GM19239 (cell line): ENCODE measurements at places on chromosomes 6 and 20.

DNA sequence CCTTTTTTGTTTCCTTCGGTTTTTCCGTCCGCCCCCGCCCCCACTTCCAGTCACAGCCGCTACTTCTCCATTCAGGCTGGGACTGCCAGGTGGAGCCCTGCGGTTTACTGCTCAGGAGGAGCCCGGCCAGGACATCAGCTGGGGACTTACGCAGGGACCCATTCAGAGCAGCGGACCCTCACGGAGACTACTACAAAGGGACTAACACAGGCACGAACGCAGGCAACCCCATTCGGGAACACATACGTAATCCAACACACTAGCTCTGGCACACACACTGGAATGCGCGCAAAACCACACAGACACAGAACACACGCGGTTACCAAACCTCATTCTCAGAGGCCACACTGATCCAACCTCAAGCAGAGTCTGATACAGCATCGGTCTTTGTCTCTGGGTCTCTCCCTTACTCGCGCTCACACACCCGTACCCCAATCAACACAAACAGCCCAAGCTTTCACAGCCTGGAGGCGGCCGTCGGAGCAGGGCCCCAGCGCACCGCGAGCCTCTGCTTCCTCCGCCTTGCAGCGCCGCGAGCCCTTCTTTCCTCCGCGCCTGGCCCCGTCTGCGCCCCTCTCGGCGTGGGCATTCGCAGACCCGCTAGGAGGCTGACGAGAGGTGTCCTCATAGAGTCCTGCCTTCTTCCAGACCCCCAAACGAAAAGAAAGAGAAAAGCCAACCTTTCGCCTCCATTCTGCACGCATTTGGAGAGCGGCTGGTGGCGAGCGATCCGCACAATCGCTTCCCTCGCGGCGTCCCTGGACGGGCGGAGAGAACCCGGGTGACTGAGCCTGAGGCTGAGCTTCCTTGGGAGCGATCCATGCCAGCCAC lies 1.1 kb upstream of the SLC32A1 start:
- DNase-seq = peak; percentile 19

GRCh38 chr6:3848380-3848779 lies 793 bp upstream of the FAM50B start:
- no peak for DNase-seq

DNA sequence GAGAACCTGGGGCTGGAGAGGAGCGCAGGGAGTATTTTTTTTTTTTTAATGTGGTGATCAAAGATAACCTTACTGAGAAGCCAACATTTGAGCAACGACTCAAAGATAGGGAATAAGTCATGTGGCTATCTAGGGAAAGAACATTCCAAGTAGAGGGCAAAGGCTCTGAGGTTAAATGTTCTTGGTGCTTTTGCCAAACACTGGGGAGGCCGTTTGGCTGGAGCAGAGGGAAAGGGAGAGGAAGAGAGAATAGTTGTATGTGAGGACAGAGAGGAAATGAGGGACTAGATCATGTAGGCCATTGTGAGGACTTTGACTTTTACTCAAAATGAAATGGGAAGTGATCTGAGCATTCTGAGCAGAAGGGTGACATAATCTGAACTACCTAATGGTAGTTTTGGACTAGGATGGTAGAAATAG lies 27.8 kb downstream of the ACSS2 start:
- no peak for DNase-seq

DNA sequence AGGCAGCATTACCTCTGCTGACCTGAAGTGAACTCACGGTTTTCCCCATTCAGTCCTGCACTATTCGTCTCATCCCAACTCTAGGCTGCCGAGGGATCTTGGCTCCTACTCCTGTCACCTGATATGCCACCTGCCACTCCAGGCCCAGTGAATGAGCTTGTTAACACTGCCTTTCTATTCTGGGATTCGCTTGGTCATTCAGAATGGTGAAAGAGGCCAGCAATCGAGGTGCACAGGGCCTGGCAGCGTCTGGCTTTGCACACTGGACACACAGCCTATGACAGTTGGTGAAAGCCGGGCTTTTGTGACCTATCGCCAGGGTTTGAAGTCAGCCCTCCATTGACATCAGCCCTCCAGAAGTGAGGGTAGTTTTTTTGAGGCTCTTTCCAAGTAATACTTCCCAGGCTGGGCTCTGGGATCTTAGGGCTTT lies 59.3 kb upstream of the MYL9 start:
- no peak for DNase-seq

DNA sequence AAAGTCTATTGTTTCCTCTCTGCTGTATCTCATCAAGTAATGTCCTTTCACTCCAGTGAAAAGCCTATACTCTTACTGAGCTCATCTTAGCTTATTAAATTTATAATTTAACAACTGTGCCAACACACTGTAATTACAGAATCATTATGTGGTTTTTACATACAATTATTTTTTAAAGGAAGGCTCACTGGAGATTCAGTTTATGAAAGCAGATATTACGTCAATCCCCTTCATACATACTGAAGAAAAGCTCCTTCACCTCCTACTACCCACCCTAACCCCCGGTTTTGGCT lies 28.1 kb downstream of the ARHGAP18 start:
- no peak for DNase-seq

GRCh38 chr6:118830691-118831090 lies 63.3 kb upstream of the ASF1A start:
- DNase-seq = no peak

DNA sequence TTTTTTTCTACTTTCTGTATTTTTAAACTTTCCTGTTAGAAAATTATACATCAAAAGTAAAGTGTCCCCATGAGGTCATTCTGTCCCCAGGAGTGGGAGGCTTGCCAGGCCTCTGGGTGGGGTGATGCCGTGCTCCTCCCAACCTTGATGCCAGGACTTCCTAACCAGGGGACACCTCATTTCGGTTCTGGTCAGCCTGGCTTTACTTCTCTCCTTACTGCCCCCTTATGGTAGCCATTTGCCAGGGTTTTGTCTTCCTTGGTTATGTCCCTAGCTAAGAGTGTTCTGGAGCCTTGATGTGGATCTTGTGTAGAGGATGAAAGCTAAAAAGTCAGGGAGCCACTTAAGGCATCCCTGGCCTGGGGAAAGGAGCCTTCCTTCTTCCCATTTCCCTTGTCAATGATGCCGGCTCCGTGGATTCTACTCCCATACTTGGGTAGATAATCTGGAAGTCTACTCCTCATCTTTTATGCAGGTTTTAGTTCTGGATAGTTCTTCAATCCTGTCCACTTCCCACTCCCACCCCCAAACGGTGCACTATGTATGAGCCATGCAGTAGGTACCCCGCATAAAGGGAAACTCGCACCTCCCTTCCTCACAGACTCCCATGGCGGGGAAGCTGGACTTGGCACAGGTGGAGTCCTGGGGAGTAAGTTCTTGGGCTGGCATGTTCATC lies 164.1 kb upstream of the SALL4 start:
- peak; percentile 26 for DNase-seq

GRCh38 chr6:6942091-6942490 lies 165.7 kb upstream of the RREB1 start:
- DNase-seq = no peak

DNA sequence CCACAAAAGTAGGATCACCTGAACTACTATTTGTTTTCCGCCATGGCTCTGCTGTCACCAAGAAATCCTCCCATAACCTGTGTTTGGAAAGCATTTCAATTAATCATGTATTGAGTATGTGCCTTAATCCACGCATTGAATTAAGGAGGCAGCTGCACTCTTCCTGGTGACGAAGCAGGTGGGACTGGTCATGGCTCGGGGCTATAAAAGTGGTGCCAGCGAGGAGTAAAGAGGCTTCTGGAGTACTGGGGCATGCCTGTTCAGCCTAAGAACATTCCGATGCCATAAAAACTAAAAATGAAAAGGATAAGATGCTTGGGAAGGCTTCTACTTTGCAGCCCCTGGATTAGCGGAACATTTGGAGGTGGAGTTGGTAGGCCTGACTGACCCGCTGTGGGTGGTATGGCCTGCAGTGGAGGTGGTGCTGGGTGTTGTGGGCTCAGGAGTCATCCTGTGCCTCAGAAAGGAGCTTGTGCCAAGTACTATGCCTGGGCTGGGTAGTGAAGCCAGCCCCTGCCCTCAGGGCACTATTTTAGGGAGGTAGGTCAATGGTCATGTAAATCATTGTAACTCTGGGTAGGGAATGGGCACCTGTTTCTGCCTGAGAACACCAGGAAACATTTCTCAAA lies 110.5 kb downstream of the B3GAT2 start:
- DNase-seq = no peak

DNA sequence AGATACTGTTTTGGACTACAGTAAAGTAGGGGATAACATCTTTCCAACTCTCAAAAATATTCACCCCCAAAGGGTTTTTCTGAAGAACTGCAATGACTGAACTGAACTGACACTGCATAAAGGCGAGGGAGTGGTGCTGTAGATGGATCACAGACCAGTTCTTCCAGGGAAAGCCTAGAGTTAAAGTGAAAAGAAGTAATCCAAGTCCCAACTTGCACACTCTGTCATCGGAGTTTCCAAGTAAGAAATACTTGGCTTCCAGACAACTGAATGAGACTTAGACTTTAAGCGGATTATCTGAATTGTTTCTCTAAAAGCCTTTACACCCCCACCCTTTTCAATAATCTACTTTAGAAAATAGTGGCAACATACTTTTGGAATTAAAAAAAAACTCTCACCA lies 134.1 kb upstream of the PREP start:
- DNase-seq = no peak

GRCh38 chr6:135231469-135231844 lies 50.3 kb downstream of the MYB start:
- no peak for DNase-seq

DNA sequence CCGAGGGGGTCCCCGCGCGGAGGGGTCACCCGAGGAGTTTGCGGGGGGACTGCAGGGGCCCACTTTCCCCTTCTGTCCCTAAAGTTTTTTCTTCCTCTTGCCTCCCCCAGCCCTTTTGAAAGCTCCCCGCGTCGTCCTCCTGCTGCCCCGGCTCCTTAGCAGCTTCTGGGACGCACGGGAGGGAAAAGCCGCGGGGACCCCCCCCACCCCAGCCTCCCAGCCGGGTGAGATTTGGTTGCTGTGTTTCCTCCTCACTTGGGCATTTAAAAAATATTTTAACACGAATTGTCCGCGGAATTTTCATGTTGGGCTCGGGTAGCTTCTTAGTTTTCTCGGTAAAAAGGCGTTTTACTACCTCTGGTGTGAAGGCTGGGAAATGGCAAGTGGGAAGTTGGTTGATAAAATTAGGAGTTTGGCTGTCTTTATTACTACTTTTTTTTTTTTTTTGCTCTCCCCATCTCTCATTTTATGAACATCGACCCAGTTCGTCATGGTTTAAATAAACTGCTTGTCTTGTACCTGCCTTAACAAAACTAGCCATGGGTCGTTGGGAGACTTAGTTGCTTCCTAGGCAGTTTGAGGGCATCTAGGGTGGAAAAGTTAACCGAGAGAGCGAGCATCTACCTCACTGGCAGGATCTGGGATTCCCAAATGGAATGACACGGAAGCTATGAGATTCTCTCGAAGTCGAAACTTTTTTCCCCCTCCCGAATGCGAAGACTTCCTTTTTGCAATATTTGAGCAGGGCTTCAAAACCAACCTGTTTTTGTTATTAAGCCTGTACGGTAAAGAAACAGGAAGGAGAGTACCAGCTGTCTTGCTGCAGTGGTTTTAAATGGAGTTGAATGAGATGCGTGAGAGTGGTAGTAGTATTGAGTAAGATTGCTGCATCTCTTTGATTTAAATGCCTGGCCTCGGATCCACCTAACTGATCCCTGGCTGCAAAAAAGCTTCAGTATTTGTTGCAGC lies 868 bp downstream of the NCOA3 start:
- DNase-seq = no peak

DNA sequence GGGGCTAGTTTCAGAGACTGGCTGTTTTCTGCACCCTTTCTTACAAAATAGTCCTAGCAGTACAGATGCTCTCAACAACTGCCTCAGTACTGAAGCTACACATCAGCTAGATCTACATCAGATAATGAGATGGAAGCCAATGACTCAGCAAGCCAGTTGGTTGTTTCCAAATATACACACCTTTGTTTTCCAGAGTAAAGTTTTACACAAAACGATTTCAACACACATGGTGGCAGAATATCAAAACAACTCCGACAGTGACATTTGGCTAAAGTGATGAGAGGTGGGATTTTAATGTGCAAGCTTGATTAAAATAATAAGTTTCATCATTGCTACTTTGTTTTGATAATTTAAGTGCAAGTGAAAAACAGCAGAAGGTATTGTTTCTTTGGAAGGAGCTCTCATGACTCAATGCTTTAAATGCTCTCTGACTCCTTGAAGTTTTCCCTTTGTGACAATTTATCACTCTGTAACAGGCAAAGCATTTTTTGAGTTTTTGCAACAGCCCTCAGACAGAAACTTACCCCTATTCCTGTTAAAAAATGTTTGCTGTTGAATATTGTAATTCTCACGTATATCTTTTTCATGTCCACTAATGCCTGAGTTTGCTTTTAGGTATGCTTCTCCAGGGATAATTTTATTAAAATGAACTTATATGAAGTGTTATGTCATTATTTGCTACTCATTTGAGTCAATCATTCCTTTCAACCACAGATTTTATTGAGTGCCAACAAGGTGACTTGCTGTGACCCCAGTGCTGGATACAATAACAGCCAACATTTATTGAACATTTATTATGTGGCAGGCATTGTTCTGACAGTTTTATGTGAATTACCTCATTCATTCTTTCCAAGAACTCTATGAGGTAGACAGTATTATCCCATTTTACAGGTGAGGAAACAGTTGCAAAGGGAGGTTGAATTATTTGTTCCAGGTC lies 882.0 kb downstream of the TFAP2A start:
- no peak for DNase-seq

DNA sequence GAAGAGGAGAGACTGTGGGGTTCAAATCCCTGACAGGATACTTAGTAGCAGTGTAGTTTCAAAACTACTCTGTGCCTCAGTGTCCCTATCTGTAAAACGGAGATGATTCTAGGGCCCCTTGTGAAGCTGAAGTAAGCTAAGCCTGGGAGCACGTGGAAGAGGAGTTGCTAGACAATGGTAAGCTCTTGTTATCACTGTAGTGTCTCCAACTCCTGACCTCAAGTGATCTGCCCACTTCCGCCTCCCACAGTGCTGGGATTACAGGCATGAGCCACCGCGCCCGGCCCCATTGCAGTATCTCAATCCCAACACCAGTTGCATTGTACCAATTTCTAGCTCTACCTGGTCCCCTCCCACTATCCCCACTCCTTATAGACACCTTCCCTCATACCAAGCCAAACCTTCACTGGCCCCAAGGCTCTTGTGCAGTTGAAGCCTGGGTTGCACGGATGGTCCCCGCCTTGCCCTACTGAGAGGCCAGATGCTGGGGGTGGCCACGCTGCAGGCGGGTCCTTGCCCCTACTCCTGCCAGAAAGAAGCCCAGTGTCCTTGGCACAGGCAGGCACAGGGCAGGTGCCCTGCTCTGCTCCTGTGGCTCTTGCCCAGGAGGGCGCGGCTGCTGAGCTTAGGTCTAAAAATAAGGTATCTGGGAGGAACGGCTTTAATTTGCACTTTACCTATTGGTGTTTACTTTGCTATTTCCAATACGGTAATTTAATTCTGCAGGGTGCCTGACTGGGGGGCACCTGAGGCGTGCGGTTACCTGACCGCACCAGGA lies 118.1 kb downstream of the VEGFA start:
- no peak for DNase-seq
